Esophagus squamous epithelium (tissue), 5 donors: ENCODE measurements at places on chromosomes 5 and 9. TPM values are rescaled to one million over a fixed set of nuclear protein-coding genes. Genes with fewer than 3 reads are reported as not detected.

DNA sequence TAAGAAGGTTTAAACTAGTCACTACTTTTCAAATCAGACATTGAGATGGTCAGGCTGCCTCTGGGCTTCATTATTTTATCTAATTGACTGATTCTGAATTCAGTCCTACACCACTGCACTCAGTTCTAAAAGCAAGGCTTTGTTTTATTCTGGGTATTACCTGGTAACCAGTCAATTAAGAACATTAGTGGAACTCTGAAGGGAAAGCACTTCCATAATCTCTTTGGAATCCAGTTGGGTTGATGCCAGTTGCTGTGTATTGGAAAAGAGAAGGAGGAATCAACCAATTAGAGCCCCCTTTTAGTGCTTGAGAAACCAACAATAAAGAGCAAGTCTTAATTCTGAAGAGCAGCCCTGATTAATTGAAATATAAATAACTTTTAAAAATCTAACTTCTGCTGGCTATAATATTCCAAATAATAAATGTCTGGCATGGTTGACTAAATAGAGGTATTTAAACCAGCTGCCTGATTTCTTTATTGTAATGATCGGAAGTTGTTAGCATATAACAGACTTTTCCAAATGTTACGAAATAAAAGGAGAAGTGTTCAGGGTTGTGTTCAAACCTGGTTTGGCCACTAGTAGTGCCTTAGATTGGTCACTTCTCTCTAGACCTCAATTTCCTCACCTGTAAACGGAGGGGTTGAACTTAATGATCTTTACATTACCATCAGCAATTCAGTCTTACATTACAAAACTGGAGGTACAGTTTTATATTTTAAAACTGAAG is 32.0 kb downstream of the CPEB4 start:
- no peak for DNase-seq

DNA sequence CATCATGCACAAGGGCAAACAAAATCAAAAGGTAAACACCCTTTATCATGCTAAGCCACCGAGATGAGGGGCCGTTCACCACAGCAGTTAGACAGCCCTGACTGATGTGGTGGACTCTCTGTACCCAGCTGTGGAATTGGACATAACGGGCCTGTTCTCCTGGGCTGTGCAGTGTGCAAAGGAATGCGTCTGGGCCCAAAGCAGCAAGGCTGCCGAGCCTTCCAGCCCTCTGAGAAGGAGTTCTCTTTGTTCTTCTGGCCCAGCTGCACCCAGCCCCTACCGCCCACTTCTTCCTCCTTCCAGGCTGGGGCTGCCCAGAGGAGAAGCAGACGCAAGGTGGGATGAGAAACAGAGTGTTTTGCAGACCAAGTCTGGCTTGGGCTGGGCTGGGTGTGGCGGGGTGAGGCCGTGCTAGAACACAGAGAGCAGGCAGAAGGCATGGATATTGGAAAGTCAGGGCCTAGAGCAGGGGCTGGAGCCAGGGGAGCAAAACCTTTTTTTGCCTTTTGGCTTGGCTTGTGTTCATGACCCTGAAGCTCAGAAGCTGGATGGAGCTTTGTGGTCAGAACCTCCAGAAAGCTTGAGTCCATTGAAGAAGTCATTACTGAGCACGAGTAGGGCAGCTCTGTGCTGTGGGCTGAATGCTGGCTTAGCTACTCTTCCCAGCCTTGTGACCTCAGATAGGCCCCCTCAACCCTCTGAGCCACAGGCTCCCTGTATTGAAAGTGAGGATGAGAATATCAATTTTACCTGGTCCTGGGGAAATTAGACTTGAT is 49.8 kb upstream of the SH3PXD2B start:
- no peak for DNase-seq

- no peak for DNase-seq
Measured at GRCh38 chr5:174453690-174454089, 270.7 kb upstream of the MSX2 start.

DNA sequence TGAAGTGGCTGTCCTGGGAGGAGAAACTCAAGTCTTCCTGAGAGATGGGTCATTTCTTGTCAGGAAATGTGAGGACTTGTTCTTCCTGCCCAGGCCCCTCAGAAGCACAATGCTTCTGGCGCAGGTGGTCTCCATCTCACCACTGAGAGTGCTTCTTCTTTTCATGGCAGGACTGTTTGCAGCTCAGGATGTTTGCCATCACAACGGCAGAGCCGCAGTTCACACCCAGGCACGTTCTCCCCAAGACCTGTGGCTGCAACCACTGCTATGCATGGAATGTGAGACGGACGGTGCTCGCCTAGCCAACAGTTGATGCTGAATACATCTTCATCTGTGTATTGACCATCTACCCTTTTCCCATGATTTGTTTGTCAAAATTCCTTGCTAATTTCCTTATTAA is 216.3 kb downstream of the GADD45G start:
- no peak for DNase-seq

DNA sequence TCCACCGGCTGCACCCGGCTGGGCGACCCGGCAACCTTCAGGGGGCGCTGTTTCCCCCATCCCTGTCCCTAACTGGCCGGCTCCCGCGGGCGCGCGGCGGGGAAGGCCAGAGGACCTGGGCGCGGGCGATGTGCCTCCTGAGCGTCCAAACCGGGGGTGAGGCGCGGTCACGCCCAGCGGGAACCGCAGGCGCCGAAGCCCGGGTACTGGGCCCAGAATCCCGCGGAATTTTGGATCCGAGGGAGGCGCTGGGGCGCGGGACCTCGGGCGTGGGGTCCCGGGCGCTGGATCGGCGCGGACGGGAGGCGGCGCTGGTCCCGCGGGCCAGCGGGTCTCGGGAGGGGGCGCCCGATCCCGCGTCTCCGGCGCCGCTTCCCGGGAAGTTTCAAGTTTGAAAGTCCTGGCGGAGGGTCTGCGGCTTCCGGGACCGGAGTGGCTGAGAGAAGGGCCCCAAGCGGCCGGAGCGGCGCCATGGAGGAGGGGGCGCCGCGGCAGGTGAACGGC is at the start of gene PKN3:
Gene PKN3 (plus strand): TSS at position 59 of the 504 bp plus-strand sequence. CDS start 413 bp downstream, at position 472.
- no peak for DNase-seq

DNA sequence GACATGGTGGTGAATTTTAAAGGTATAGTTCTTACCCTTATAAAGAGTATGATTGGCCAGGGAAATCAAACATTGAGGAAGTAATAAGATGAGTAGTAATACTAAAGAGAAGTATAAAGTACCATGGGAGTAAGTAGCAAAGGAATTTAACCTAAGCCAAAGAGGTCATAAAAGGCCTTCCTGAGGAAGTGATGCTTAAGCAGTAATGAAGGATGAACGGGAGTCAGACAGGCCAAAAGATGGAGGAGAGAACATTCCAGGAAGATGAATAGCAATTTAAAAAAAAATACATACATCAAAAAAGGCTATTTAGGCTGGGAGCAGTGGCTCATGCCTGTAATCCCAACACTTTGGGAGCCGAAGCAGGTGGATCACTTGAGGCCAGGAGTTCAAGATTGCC is 29.0 kb downstream of the KLHL3 start:
- no peak for DNase-seq

DNA sequence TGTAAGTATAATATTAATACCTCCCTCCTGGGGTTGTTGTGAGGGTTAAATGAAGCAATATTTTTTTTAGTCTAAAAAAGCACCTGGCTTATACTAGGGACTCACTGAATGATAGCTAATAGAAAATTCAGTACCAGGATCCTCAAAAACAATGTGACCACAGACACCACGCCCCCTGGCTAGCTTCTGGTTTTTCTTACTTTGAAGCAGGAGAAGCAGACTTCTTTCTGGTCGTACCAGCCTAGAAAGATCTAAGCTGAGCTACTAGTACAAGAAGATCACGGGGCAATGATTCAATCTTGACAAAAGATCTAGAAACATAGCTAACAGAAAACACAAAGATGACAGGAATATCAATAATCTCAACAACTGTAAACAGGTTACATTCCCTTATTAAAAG is 218.5 kb upstream of the SLC30A5 start:
- no peak for DNase-seq

The F2RL1 gene
- 9.9 TPM for total RNA-seq

The CAMK4 gene
- 3.2 TPM for total RNA-seq

The HAVCR1 gene
- total RNA-seq, result not detected
